Forelimb muscle (tissue), 1 donor: ENCODE measurements at places on chromosomes 5 and 9.

DNA sequence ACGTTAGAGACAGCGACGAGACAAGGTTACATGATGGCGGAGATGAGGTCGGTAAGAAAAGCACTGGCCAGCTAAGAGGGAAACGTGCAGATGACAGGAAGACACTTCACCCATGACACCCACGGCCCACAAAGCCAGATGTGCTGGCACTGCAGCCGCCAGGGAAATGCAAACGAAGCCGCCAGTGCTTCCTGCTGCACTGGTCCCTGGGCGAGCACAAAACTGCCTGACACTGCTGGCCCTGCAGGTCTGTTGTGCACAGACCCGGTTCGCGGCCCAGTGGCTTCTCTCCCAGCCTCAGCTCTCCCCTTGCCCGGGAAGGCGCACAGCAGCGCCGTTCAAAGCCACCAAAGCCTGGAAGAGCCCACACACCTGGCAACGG lies 20.3 kb downstream of the QSOX2 start:
- DNase-seq, result no peak

GRCh38 chr5:132661231-132662003 lies 3.4 kb downstream of the IL13 start:
- DNase-seq, result no peak

GRCh38 chr9:134940236-134941208 lies 22.8 kb upstream of the FCN1 start:
- DNase-seq, result no peak

GRCh38 chr5:173727839-173728778 lies 111.7 kb upstream of the BOD1 start:
- DNase-seq, result no peak

GRCh38 chr9:123528501-123528900 lies 172.5 kb downstream of the CRB2 start:
- DNase-seq, result no peak

- DNase-seq, result peak; percentile 72
These were observed 131.5 kb upstream of the OTULINL start for GRCh38 chr5:14450018-14450524.

DNA sequence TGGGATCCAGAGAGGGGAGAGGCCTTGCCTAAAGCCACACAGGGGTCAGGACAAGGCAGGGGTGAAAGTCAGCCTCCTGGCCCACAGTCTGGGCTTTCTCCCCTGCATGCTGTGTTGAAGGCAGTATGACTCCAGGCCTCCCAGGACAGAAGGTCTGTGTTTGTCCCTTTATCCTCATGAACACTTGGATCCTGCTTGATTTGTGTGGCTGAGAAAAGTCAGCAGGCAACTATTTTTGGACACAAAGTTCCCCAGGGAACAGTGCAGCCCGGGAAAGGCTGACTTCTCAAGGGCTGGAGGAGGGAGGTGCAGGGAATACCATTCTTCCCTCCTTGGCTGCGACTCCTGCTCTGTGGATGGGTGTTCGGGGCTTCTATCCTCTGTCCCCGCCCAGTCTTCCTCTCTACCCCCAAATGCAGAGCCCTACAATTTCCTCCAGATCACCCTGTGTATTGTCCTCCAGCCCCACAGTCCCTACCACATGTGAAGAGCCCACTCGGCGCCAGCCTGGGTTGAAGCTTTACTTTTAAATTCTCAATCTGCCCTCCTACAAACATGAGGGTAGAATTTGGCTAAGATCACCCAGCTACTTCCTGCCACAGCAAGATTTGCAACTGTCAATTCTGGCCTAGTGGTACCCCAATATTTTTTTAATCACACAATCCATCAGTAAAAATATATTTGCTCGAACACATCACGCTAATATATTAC lies 4.1 kb downstream of the AKNA start:
- no peak for DNase-seq

- no peak for DNase-seq
These were observed 42.7 kb upstream of the SPINK14 start for GRCh38 chr5:148125641-148126040.

DNA sequence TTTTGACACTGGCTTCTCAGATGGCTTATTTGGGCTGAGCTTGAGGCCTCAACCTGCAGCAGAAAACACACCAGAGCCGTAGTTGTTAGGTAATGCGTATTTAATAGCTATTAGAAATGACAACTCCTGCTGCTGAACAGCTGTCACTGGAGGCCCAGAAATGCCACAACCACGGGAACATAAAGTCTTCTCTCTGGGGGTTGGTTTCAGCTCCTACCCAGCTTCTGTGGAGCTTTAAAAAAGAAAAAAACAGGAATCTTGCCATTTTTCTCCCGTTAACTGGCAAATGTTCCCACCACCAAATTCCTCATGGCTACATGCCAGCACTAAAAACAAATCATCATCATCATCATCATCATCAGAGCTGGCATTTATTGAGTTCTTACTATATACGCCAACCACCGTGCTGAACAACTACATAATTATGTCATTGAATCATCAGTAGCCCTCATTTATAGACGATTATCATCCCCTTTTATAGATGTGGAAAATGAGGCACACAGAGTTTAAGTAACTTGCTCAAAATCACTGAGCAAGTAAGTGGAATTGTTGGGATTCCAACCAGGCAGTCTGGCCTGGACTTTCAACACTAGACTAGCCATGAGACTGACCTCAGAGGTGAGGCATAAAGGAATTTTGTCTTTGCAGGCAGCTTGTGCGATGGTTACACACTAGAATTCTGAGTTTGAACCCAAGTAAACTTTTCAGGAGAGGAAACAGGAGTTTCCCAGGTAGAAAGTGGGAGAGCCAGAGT lies 185.3 kb upstream of the WWC1 start:
- no peak for DNase-seq

DNA sequence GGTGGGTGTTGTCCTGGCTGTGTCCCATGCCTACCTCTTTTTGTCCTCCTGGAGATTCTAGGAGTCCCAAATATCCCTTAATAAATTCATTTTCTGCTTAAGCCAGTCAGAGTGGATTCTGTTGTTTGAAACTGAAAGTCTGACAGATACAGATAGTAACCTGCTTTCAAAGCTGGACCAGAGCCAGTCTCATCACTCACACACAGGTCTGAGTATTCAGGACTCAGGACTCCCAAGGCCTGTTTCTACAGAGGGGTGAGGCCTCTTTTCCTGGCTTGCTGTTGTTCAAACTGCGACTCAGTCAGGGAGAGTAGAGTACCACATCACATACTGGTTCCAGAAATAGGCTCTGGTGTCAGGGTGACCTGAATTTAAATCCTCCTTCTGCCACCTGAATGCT lies 190.1 kb downstream of the PAX5 start:
- DNase-seq, result no peak
